ENCODE measurements at places on chromosomes 5 and 9.

DNA sequence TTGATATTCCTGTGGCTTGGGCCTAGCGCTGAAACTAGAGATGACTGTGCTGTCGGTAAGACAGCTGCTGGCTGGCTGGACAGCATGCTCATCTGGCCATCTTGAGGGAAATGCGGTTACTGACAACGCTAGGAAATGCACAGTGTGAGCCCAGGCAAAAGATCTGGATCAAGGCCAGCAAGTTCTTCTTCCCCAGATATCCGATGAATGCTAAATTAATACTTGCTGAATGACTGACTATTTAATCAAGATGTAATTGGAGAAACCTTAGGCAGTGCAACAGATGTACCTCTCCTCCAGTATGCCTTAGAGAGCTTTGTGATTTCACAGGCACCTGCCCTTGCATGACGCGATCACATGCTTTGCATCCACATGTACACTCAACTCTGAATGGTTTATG, 659.1 kb downstream of the EFNA5 start:
- no peak for DNase-seq

GRCh38 chr5:88404405-88404804, 135.8 kb upstream of the TMEM161B start:
- DNase-seq: no peak

GRCh38 chr5:55584398-55585205, 49.8 kb upstream of the PLPP1 start:
- DNase-seq: no peak

- no peak for DNase-seq
These were observed 234.0 kb upstream of the GRAMD2B start for GRCh38 chr5:126189231-126189630.

DNA sequence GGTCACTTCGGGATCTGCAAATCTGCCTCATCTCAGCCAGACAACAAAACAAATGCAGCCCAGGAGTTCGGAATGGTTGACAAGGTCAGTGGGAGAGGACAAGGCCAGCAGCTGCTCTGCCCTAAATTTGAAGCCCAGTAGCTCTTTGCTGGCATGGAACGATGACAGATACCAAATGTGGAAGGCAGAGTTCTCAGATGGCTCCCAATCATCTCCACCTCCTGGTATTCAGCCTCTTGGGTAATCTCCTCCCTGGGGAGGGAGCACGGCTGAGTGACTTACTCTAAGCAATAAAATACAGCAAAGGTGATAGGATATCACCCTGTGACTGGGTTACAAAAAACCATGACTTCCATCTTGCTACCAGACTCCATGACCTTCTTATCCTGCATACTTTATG, 172.8 kb downstream of the ENTREP1 start:
- DNase-seq: no peak

- no peak for DNase-seq
These were observed 43.5 kb downstream of the PRLR start for GRCh38 chr5:35186749-35187148.

DNA sequence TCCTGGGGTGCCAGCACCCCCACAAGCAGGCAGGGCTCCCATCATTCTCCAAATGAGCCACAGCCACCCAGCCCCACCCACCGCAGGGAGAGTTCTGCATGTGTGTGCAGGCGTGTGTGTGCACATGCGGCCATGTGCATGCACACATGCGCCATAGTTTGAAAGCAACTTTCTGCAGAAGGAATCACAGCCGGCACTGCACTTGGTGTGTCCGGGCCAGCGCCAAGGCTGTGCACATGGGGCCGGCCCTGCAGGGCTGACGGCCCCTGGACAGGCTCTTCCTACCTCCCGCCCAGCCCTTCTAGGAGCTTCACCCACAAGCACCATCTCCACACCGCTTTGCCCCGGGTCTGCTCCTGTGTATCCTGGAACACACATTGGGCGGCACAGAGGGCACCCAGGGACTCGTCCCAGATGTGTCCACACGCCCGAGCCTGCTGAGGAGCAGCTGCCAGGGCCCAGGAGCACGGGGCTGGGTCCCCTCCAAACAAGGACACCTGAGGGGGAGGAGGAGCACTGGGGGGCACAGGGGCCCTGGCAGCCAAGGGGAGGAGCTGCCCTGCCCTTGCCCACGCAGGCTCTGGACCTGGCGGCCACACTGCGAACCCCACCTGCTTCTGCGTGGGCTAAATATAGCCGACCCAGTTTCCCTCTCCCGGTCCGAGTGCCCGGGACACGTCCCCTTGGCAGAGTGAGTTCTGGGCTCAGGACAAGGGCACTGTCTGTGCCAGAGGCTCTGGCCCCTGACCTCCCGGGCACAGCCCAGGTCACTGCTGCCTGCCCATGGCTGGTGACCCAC, 19.1 kb downstream of the TPPP start:
- no peak for DNase-seq

- DNase-seq: peak; percentile 27
These were observed 1.3 kb upstream of the IQGAP2 start for GRCh38 chr5:76401801-76402250.

DNA sequence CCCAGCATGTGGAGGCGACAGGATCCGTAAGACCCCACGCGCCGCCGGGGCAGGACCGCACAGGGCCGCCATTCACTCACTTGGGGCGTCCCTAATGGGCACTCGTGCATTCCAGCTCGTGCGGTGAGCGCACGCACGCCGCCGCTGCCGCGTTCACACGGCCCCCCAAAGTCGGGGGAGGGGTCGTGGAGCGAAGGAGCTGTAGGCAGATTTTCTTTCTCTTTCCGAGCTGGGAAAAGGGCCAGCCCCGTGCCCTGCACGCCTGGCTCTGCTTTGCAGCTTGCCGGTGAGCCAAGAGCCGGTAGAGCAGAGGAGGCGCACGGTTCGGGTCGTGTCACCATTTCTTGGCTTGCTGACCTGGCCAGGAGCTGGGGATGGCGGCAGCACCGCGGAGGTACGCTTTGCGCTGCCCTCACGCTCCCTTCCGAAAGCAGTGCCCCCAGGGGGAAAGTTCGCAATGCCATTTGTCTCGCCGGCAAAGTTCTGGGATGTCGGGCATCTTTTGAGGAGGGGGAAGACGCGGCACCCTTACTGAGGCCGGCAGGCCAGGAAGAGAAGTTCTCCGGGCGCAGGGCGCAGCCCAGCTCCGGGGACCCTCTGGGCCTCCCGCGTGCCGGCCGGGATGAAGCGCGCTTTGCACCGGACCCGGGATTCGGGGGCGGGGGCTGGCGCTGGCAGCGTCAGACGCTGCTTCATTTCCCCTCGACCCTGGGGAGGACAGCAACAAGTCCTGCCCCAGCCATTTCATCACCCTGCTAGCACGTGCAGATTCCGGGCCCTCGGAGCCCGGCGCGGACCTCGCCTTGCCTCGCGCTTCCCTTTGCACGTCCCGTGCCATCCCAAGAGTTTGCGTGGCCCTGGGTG, 898 bp downstream of the STC2 start:
- peak; percentile 21 for DNase-seq

All from activated CD4-positive, alpha-beta T cell treated with anti-CD3 and anti-CD28 coated beads, Interleukin-2, amount 10 ng/mL, durations not matched to agents 7 days and 5 days (primary cell).